Cerebellum (tissue), 4 donors: ENCODE measurements at places on chromosomes 13 and 19. TPM values are rescaled to one million over a fixed set of nuclear protein-coding genes. Genes with fewer than 3 reads are reported as not detected.

SIGLEC12 gene
- total RNA-seq: 0.18 TPM

SYCN gene
- not detected for total RNA-seq

KRTDAP gene
- not detected for total RNA-seq

RNF17 gene
- 0.09 TPM for total RNA-seq

RDH8 gene
- total RNA-seq: not detected

MAST1 gene
- total RNA-seq: 65.7 TPM

TSSK6 gene
- total RNA-seq: 1.2 TPM

CERS1 gene
- 19.1 TPM for total RNA-seq

MEX3D gene
- total RNA-seq: 36.5 TPM

THSD1 gene
- 8.3 TPM for total RNA-seq

UBL5 gene
- 76.4 TPM for total RNA-seq

CRLF1 gene
- total RNA-seq: 3.0 TPM

MYPOP gene
- total RNA-seq: 1.5 TPM

ZC3H4 gene
- total RNA-seq: 16.8 TPM

CBARP gene
- total RNA-seq: 5.6 TPM

CRX gene
- not detected for total RNA-seq

PSG3 gene
- 0.36 TPM for total RNA-seq

ZIC5 gene
- total RNA-seq: 33.5 TPM

FLT3 gene
- total RNA-seq: 5.4 TPM

IGFL1 gene
- not detected for total RNA-seq

FOXA3 gene
- not detected for total RNA-seq

C13orf42 gene
- total RNA-seq: not detected

UBE2L5 gene
- total RNA-seq: 0.64 TPM

PTGIR gene
- total RNA-seq: not detected
